ENCODE measurements at places on chromosomes 1 and 21. TPM values are rescaled to one million over a fixed set of nuclear protein-coding genes. Genes with fewer than 3 reads are reported as not detected.

Gene RBBP5
- 5.4 TPM for polyA plus RNA-seq

Gene GBP7
- polyA plus RNA-seq = 0.05 TPM

Gene OR2T3
- polyA plus RNA-seq = not detected

Gene POU3F1
- polyA plus RNA-seq = 0.07 TPM

Gene ERO1B
- polyA plus RNA-seq = 3.2 TPM

Gene DLGAP3
- polyA plus RNA-seq = 0.05 TPM

Gene NPL
- 3.2 TPM for polyA plus RNA-seq

Gene CD48
- 0.93 TPM for polyA plus RNA-seq

Gene ERG
- 6.6 TPM for polyA plus RNA-seq

Gene FCN3
- 98.1 TPM for polyA plus RNA-seq

Gene PDZK1
- 0.27 TPM for polyA plus RNA-seq

Gene PGBD5
- polyA plus RNA-seq = 18.5 TPM

Gene DCST1
- polyA plus RNA-seq = not detected

Gene SPRR4
- polyA plus RNA-seq = not detected

Gene SPRR5
- not detected for polyA plus RNA-seq

Gene TSHB
- not detected for polyA plus RNA-seq

Gene CRABP2
- polyA plus RNA-seq = 1.3 TPM

Gene AK5
- 0.79 TPM for polyA plus RNA-seq

Gene MYOG
- polyA plus RNA-seq = not detected

Gene SLC5A9
- 0.11 TPM for polyA plus RNA-seq

Gene MROH9
- not detected for polyA plus RNA-seq

Gene TMCO2
- not detected for polyA plus RNA-seq

Gene FAM163A
- polyA plus RNA-seq = 0.16 TPM

Gene DNM3
- 1.5 TPM for polyA plus RNA-seq

Gene TMEM201
- polyA plus RNA-seq = 14.5 TPM
